SW 1271 (cell line): ENCODE measurements at places on chromosomes 2 and 18.

DNA sequence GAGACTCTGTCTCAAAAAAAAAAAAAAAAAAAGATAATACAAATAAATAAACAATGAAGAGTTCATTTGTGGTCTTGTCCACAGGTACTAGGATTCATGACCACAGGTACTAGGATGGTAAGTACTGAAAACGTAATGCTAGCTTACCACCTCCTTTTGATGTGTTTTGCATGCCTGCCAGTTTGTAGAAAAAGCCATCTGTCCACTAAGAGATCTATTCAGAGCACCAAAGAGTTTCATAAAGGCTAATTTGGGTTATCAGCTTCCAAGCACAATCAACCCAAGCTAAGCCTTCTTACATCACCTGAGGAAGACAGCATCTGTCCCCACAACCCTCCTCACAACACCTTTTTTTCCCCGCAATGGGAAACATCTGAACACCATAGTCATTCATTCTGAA lies 477.2 kb downstream of the ZEB2 start:
- DNase-seq = no peak

DNA sequence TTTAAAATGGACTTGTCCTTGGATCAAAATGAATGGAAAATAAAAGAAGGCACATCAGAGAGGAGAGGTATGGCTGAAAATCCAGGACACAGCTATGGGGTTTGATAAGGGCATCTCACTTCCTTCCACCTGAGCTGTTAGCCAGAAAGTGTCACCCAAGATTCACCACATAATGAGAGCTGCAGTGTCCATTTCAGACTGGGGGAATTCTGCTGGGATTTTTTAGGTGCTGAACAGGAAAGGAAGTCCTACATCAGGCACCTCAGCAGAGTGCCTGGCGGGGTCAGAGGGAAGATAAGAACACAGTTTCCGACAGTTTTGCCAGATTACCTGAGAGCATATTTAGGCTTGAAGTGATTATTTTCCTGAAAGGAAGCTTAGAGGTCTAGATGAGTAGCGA lies 187.6 kb upstream of the HNMT start:
- DNase-seq = no peak

- DNase-seq = no peak
Measured at GRCh38 chr2:9696731-9697130, 65.9 kb upstream of the YWHAQ start.

DNA sequence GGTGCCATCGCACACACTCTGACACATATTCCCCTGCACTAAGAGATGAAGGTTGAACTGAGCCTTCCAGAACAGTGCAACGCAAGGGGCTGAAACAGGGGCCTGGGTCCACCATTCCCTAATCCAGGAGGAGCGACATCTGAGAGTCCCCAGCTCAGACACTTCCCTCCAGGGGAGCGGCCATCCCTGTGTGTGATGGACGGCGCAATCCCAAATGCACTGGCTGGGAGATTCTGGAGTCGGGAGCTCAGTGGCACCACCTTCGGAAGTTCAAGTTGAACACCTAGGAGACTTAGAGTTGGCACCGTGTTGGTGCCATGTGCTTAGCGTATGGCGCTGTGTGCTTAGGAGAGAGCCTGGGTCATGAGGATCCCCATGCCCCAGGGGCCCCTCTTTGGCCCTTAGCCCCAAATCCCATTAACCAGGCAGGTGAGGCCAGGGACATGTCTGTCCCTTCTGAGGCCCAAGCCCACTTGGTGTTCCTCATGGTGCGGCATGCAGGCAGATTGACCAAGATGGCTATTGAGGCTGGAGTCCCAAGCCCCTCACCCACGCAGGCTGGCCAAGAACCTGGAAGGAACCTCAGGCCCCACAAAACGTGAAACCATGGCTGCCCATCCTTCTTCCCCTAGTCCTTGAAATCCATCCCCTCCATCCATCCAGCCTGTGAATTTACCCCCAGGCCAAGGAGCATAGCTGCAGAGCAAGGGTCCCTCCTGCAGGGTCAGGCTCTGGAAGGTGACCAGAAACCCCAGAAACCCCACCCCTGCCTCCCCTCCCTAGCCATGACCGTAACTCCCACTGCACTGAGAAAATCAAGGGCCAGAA lies 114.1 kb upstream of the OTOS start:
- DNase-seq = no peak

DNA sequence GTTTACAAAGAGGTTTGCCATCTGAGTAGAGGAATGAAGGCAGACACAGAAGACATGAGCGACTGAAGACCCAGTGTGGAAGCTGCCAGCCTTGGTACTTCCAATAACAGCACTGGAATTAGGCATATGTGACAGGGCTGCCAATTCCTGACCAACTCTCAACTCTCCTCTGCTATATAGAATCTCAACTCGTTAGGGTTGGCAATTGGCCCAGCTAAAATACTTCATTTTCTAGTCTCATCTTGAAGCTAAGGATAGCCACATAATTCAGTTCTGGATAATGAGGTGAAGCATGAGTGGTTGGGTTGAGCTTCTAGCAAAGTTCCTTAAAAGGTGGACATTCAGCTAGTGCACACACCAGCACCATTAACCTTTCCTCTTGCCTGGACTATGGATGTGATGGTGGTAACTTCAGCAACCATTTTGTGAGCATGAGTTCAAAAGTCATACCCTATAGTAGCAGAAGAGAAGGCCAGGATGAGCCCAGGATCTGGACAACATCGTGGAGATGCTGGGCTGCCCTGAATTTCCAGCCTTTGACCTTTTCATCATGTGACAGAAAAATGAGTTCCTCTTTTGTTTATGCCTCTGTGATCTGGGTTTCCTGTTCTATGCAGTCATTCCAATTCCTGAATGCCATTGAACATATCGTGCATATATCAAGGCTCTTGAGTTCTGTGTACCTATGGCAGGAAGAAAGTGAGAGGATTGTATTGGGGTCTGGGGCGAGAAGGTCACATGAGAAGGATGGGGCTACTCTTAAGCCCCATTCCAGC lies 68.1 kb upstream of the HAAO start:
- no peak for DNase-seq

DNA sequence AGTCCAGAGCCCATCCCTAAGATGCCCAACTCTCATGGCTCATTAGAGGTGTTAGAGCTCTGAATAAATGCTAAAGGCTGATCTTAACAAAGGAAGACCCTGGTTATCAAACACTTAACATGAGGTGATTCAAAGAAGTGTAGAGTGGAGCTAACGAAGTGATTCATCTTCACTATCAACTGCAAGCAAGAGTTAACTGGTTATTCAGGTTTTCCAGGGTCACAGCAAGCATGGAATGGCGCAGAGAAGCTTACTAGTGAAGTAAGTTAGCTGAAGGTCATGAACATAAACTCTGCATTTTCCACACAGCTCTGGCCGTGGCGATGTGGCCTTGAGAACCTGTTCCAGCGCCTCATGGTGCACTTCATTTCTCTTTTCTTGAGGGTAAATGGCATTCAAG lies 17.0 kb downstream of the RND3 start:
- no peak for DNase-seq

DNA sequence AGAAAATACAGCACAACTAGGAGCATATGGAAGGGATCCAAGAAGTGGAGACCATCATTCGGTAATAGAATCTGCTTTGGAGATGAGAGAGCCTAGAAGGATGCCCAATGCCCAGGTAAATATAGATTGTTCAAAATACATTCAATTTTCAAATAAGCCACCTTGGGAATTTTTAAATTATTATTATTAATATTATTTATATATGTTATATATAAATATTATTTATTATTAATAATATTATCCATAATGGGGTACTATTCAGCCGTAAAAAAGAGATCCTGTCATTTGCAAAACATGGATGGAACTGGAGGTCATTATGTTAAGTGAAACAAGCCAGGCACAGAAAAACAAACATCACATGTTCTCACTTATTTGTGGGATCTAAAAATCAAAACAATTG lies 127.8 kb upstream of the NDUFV2 start:
- no peak for DNase-seq

GRCh38 chr2:189943009-189943408 lies 119.5 kb downstream of the MSTN start:
- DNase-seq = no peak

- no peak for DNase-seq
Measured at GRCh38 chr2:69501301-69501700, 64.1 kb upstream of the NFU1 start.

DNA sequence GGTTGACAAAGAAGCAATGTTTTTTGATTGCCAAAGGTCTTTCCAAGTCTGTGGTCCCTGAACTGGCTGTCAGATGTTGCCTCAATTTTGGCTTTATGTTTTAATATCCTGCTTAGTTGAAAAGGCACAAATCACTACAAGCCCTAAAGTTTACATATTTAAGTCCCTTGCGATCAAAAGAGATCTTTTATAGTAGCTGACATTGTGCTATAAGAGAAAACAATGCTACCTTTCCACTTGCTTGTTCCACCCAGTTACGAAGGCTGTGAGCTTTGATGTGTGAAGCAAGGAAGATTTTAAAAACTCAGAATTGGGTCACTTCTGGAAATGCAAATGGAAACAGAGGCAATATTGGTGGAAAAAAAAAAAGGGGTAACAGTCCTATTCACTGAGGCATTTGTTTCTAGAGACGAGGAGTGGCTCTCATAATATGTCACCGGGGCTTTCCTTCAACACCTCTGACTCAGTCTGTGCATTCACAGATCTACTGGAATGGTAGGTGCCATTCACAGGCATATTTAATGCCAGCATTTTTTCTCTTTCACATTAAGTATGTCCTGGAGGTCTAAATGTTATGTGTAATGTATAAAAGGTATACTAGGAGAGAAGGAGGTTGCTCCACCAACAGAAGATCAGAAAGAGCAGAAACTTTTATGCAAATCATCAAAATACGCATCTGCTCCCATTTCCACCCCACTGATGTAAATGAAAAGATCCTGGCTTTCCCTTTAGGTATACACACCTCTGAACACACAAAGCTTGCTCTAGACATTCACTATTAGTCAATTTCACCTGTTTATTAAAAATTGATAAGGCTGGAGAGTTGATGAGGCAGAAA lies 91.8 kb downstream of the TGIF1 start:
- no peak for DNase-seq

GRCh38 chr2:237279012-237279768 lies 134.8 kb downstream of the COL6A3 start:
- no peak for DNase-seq

GRCh38 chr2:100013892-100014677 lies 128.3 kb downstream of the AFF3 start:
- DNase-seq = peak; percentile 29

DNA sequence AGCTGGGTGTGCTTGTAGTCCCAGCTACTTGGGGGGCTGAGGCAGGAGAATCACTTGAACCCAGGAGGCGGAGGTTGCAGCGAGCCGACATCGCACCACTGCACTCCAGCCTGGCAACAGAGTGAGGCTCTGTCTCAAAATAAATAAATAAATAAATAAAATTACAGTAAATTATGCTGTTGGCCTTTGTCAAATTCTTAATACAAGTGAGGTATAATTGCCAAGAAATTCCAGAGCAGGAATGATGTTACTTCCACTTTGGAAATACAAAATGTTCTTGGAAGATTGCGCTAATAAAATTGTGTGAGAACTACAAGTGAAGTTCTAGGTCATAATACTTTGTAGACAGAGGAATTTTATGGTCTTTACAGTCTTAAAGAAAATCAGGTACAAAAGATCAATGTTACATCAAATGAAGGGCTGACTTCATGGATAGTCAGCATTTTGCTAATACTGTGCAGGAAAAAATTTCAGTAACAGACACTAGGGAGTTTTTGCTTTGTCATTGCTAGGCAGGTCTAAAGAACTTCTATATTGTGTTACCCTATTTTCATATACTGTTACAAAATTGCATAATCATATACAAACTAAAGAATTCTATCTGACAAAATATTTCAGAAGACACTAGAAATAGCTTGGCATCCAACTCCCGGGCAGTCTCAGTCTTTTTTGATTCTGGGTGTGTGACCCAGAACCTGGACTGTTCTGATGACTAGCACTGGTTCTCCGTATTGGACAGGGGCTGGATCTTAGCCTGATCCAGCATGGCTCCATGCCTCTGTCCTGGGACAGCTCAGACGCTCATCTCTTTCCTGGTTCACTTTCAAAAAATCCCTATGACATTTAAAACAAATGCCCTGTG lies 76.0 kb upstream of the STK17B start:
- DNase-seq = no peak

DNA sequence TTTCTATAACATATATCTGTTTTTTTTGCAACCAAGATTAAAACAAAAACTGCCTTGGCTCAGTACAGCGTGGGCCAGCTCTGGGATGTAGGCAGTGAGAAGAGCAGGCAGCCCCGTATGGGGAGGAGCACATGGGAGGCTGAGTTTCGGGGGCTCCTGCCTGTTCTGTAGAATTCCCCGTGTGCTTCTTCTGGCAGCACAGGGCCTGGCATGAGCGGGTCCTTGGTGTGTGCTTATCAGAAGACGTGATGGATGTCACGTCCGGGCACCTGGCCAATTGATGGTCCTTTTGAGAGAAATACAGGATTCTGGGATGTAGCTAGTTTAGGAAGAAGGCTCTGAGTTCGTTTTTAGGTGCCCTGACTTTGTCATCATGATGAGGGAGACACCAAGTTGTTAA lies 16.2 kb downstream of the IMPA2 start:
- DNase-seq = no peak

- DNase-seq = no peak
Measured at GRCh38 chr18:74613381-74613780, 15.7 kb downstream of the ZNF407 start.

- no peak for DNase-seq
Measured at GRCh38 chr2:18062892-18063291, 184.4 kb downstream of the KCNS3 start.

- DNase-seq = no peak
Measured at GRCh38 chr2:192473331-192473730, 278.6 kb upstream of the TMEFF2 start.

GRCh38 chr2:67604360-67604759 lies 207.2 kb downstream of the ETAA1 start:
- no peak for DNase-seq

- DNase-seq = peak; percentile 51
Measured at GRCh38 chr2:173151671-173152401, 76.2 kb downstream of the MAP3K20 start.

DNA sequence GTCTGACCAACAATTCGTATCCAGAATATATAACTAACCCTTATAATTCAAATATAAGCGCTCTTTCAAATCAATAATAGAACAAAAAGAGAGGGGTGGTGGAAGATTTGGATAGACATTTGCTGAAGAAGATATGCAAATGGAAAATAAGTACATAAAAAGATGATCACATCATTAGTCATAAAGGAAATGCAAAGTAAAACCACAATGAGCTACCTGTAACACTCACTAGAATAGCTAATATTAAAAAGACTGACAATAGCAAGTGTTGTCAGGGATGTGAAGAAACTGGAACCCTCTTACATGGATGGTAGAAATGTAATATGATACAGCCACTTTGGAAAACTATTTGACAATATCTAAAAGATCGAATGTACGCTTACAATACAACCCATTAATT lies 84.9 kb upstream of the MRPS9 start:
- DNase-seq = no peak

- DNase-seq = no peak
Measured at GRCh38 chr2:174688079-174688478, 76.2 kb downstream of the CHRNA1 start.
